Hippocampal formation (tissue), 2 donors: ENCODE measurements at places on chromosomes 5 and 9.

DNA sequence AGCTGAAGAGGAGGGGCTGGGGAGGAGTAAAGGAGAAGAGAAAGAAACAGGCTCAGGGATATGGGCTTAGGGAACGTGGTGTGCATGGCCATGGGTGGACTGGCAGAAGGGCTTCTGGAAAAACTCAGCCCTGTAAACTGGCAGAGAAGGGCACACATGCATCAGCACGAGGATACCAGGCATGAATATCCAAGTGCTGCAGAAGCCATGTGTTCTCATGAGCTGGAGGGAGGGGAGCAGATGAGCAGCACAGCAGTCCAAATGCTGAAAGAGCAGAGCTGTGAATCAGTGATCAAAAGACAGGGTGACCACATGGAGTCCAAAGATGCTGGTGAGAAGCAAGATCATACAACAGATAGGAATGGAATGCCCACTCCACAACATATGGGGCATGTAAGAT lies 72.3 kb downstream of the SEMA5A start:
- no peak for DNase-seq

GRCh38 chr5:77637170-77637997 lies 1.1 kb downstream of the OTP start:
- DNase-seq: no peak

DNA sequence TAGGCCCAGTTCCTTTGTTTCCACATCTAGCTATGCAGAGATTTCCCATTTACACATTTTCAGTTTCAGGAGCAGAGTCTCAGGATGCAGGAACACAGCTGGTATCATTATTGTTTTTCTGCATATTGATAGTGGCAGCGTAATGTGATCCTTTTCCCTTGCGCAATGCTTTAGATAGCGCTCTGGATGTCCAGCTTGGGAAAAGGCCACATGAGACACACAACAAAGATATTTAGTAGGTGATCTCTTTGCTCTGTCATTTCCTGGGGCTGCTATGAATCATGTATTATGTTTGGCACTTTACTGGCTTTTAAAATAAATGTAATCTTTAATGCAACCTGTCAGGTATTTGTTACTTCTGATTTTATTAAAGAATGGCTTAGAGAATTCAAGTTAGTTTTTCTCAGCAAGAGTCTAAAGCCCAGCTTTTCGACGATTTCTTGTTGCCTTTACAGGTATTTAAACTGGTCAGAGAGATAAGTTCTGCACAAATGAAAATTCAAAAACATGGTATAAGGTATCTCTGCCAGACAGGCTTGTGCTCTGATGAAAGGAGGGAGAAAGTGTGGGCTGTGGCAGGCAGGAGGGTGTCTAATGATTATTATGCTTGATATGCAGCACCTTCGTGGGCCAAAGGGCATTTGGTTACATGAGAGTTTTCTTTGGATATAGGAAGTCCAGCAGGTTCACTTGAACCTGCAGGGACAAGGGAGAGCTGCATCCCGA lies 42.2 kb downstream of the PTTG1 start:
- DNase-seq: no peak

DNA sequence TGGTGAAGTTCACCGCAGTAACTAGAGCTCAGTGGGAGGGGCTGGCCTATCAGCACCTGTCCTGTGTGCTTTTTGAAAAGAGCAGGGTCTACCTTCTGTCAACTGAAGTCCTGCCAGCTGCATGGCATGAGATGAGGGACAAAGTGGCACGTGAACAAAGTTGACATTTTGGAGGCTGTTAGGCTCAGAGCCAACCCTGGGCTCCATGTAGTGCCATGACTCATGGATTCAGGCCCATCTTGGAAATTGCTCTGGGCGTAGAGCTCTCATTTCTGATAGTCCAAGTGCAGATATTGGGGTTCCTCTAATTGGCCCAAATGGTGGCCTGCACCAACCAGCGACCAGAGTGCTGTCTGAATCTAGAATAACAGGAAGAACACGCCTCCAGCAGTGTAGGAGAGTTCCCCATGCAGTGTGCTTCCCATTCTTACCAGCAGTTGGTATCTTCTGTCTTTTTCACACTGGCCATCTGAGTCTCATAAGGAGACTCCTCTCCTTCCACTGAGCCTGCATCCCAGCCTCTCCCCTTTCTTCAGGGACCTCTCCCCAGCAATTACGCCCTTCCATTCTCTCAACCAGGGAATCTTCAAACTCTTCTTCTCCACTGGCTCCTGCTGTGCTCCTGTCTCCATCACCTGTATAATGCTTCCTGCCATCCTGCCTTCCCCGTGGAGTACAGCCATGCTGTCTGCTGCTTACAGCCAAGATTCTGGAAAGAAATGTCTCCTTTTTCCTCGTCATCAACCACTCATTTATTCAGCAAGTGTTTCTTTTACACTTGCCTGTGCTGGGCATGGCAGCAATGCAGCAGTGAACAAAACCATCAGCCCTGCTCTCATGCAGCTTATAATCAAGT lies 30.4 kb downstream of the IRF1 start:
- no peak for DNase-seq

DNA sequence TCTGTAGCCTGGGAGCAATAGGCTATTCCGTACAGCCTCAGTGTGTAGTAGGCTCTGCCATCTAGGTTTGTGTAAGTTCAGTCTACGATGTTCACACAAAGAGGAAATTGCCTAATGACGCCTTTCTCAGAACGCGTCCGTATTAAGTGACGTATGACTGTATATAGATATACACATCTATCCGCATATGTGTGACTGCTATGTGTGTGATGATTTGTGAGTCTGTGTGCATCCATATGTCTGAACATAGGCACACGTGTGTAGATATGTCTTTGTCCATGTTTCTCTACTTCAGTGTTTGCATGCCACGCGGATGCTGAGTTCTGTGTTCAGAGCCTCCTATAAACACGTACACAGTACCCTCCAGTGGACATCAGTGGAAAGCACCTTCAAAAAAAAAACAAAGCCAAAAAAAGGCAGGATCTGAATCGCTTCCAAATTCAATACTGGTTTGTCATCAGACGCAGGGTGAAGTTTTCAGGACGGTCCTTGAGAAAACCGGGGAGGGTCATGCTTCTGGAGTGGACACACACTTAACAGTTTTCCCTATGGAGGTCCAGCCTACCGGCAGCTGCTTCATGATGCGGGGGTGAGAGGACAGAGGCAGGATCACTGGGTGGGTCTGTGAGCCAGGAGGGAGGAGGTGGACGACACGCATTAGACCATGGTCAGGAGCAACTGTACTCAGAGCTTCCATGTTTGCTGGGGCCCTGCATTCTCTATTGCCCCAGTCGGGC lies 29.5 kb upstream of the ALDH1B1 start:
- DNase-seq: peak; percentile 45

GRCh38 chr9:4780651-4781050 lies 12.1 kb upstream of the RCL1 start:
- no peak for DNase-seq

GRCh38 chr9:111050819-111051218 lies 12.5 kb upstream of the LPAR1 start:
- DNase-seq: no peak

DNA sequence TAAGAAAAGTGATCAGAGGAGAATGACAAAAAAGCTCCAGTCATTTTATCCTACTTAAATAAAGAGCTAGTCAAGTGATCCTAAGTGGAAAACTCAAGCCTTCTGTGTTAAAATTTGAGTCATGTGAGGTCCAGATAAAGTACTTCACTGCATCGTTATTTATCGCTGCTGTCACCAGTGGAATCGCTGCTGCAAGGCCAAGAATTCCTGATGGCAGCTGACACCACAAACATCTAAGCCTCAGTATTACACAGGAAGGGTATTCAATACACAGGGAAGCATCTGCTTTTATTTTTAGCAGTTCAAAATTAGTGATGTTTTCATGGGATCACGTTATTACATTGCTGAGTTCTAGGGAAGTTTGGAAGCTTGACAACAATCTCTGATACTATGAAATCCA lies 190.3 kb downstream of the GOLPH3 start:
- DNase-seq: no peak

GRCh38 chr9:120725907-120726306 lies 11.6 kb upstream of the MEGF9 start:
- DNase-seq: no peak

DNA sequence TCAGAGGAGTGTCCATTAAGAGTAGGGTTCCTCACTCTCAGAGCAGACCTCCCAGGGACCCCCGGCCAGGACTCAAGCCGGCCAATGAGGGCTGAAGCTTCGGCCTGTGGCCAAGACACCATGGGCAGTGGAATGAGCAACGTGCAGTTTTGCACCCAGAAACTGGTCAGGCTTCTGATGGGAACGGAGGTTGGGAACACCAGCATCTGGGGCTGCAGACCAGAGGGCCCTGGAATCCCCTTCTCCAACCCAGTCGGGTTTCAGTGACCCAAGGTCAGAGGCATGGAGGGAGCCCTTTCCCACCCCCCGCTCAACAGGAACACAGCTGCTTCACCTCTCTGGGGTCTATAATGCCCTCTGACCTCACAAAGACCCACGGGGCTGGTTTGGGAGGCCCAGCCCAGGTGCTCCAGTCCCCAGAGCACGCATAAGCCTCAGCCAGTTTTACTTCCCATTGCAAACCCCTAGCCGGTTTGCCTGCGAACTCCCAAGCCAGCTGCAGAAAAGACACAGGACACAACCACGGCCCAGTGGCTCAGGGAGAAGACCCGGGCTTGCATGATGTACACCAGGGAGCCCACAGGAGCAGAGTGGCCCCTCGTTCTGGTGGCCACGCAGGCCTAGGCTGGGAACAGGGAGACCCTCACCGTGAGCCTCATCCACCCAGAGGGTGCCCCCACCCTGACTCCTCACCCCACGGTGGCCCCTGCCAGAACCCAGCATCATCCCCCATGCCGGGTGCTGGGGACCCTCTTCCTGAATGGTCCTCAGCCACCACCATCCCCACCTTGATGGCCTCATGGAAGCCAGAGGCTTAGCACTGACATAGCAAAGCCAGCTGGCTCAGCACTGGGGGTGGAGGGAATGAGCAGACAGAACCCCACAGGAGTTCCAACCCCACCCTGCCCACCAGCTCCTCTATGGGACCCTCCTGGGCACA lies 30.6 kb downstream of the VAV2 start:
- no peak for DNase-seq

DNA sequence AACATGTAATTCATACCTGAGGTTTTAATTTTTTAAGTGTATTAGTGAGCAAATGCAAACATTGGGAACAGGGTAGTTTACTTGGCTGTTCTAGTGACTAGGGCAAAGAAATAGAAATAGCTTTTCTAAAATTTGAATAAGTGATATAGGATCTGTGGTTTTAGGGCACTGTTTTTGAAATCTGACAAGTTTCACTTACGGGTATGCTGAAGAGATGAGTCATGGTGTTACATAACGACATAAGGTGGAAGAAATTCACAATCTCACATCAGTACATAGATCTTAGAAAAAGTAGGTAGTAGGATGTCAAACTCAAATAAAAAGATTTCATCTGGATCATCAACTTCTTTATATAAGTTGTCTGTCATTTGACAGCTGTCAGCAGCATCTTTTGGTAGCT lies 772.3 kb downstream of the MAT2B start:
- no peak for DNase-seq

GRCh38 chr5:9898319-9898718 lies 268.2 kb upstream of the TAS2R1 start:
- DNase-seq: peak; percentile 17

GRCh38 chr5:137296213-137296781 lies 202.8 kb downstream of the SPOCK1 start:
- no peak for DNase-seq

DNA sequence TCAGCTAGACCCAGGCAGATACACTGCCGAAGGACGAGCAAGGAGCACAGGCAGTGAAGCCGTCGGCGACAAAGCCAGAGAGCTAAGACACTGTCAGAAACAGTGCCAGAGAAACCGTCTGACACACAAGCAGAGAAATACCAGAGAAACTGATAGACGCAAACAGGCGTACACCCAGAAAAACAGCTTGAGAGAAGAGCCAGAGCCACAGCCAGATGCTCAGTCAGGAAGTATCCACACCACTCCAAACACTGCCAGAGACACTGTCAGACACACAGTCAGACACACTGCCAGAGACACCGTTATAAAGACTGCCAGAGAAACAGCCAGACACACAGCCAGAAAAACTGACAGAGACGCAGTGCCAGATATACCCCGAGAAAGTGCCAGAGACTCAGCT lies 19.1 kb downstream of the CNTFR start:
- DNase-seq: peak; percentile 7

GRCh38 chr5:89981021-89981420 lies 428.5 kb downstream of the CETN3 start:
- DNase-seq: no peak

DNA sequence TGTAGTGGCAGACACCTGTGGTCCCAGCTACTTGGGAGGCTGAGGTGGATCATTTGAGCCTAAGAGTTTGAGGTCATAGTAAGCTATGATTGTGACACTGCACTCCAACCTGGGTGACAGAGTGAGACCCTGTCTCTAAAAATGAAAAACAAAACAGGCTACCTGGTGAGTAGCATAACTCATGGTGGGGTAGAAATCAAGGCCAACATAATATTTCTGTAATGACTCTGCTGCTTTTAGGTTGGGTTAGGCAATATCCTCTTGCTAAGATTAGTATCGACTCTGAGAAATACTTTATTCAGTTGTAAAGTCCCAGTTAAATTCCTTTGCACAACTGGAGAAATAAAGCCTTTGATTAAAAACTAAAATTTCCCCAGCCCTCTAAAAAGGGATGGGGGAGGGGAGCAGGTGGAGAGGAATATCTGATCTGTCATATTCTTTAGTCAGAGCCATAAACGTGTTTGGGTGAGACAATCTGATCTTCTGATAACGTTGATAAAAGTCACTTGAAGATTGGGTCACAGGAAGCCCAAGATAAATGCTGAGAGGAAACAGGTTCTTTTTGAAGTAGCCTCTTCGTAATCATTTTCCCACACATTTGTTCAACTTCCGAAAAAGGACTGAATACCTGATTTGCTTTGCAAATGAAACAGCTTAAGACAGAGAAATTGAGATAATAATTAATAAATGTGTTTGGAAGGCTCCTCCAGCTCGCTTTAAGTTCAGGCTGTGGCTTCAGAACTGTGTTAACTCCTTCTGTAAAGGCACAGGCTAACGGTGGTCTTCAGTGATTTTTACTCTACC lies 14.9 kb downstream of the IL4 start:
- no peak for DNase-seq

DNA sequence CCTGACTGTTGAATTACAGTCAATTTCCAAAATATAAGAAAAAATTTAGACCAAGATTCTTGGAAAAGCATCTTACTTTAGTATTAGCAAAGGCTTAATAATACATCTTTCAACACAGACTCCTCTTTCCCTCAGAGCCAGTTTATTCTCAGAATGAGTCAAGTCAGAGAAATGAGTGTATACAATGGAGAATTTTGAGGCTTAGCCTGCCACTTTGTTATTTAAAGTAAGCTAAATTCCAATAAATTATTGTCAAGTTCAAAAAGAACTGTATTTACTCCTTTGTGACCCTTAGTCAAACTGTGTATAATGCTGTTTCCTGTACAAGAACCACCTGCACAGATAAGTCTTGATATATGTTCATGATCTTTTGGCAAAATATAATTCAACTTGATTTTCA lies 428.5 kb upstream of the ITGA1 start:
- DNase-seq: no peak

- no peak for DNase-seq
Measured at GRCh38 chr9:95433096-95433819, 83.5 kb downstream of the PTCH1 start.

DNA sequence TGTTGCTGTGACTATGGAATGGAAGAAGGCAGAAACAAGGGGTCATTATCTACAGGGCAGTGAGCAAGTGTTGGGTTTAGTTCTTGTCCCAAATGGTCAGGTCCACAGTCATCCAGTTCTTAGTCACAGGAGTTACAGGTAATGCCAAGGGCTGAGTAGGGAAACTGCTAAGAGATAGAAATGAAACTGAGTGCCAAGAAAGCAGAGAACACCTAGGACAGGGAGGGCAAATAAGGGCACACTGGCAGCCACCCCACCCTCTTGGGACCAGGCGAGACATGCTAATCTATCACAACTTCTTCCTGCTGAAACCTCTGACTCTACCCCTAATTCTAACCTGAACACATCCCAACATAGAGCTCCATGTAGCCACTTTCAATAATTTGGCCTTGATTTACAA lies 103.2 kb downstream of the KLF4 start:
- no peak for DNase-seq
